GM12878 (cell line): ENCODE measurements at places on chromosomes 5 and 9. TPM values are rescaled to one million over a fixed set of nuclear protein-coding genes. Genes with fewer than 3 reads are reported as not detected.

DNA sequence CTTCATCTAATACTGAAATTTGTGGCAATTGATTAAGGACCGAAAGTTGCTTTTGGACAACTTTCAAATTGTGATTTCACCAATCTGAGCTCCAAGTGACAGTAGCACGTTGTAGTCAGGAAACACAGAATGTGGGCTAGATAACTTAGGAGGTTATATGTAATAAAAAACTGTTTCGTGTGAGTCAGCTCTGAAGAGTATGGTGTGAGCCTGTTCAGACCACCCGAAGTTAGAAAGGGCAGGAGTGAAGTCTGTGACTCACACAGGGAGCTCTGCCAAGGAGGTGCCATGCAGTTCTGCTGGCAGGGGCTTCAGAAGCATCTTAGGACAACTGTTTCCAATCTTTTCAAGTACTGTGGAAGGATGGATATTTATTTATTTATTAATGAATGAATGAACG lies 16.4 kb upstream of the ZBTB34 start:
- no peak for DNase-seq

DNA sequence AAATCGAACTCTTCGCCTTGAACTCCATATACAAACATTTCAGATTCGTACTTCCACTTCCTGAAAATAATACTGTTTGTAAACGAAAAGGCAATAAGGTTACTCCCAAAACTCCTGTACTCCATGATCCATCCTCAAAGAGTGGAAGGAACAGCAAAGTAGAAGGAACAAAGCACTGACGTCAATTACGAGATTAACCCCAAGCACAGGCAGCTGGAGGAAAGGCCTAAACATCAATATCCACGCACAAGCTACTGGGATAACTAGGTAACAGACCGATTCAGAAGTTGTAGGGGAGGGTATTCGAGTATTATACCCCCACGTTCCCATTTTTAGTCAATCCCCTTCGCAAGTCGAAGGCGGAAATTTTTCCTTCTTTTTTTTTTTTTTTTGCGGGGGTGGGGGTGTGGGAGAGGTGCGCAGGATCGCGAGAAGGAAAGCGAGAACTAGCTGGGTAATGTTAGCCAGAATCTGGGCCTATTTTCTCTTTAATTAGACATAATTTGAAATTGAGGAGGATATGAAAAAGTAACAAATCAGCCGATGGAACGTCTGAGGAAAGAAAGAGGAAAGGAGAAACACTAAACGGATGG lies 909 bp downstream of the AFF4 start:
- no peak for DNase-seq

- DNase-seq = no peak
Observed at GRCh38 chr5:169549453-169550100, 34.0 kb upstream of the SPDL1 start.

DNA sequence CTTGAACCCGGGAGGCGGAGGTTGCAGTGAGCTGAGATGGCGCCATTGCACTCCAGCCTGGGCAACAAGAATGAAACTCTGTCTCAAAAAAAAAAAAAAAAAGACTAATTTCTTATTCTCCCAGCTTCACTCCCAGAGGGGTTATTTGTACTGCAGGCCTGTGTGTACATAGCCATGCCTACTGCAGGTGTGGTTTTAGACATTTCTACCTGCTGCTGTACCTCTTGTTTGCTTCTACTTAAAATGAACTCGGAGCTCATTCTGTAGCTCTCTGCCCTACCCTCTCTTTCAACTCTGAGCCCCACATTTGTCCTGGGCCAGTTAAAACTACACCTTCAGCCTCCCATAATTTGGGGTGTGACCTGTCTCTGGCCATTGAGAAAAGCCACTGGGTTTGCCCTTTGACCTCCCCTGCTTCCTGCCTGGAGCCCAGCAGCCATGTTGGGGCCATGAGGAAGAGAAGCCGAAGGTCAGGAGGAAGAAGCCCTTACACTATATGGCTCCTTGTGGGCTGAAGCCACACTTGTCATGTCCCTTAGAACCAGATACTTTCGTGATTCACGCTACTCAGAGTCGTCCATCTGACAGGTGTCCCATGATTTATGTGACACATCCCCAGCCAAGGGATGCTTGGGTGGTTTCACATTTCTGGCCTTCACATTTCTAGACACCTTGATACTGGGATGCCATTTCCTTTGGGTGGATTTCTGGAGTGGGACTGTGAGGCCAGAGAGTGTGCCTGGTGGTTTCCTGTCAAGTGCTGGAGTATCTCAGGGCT lies 9.4 kb upstream of the CARD19 start:
- no peak for DNase-seq

The PCDHB15 gene
- not detected in 2 replicates for polyA plus RNA-seq

The CDC20B gene
- not detected in 2 replicates for polyA plus RNA-seq

DNA sequence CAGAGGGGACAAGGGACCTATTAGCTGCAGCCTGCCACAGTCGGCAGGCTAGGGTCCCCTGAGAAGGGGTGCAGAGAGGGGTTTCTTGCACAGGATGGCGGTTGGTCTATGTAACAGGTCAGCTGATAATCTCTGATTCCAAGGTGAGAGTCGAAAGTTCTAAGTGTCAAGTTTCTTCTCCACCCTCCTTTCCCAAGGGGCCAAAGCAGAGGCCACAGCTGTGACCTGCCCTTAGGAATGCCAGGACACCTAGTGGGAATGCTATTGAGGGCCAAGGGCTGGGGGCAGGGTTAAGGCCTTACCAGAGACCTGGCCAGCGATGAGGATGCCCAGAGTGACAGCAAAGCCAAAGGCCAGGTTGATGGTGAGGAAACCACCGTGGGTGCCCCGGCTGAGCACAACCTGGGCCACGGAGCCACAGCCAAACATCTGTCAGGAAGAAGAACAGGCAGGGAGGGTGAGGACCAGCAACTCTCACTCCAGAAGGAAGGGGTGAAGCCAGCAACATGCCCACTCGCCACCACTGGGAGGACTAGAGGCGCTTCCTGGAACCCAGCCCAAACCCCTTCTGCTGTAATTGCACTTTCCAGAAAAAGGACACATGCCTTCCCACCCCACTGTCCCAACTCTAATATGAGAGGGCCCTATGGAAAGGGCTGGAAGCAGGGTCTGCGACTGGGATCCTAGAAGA lies 3.8 kb downstream of the AQP3 start:
- DNase-seq = no peak

DNA sequence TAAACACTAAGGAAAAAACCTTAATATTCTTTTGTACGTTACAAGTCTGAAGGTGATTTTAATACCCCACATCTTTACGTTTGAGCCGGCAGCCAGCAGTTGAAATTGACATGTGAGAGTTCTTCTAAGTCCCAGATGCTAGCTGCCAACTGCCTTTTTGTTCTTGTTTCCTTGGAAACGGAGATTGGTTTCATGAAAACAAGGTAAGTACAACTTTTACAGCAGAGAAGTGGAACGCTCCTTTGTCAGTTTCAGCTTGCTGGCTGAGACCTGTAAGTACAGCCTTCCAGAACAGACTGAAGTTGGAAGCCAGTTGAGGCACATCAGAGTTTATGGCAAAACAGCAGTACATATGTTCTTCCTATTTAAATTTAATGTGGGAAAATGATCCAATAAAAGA lies 1018.4 kb upstream of the ARRDC3 start:
- DNase-seq = no peak

GRCh38 chr5:129853588-129853987 lies 50.7 kb upstream of the CHSY3 start:
- DNase-seq = no peak

The SLC6A18 gene
- not detected in 2 replicates for polyA plus RNA-seq

The KIF20A gene
- polyA plus RNA-seq = 56.2 and 56.7 TPM in 2 replicates

GRCh38 chr5:58410441-58410840 lies 49.4 kb downstream of the PLK2 start:
- no peak for DNase-seq

- DNase-seq = no peak
Observed at GRCh38 chr9:32161720-32162119, 222.7 kb upstream of the ACO1 start.

GRCh38 chr5:465591-466403 lies 22.8 kb downstream of the EXOC3 start:
- no peak for DNase-seq

GRCh38 chr5:180053061-180053602 lies 18.4 kb downstream of the RNF130 start:
- DNase-seq = no peak

DNA sequence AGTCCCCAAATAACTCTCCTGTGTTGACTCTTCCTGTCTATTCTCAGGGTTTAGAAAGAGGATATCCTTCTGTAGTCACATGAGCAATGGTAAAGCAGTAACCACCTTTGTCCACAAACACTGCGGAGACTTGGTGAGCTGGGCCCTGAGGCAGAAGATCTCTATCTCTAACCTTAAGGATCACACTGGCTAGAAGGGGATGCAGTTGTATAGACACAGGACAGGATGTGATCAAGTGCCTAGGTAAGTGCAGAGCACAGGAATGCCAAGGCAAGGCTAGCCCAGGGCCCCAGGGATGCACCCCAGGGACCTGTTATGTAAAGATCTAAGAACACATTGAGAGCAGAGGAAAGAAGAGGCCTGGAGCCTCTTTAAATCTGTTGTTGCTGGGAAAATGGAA lies 610.5 kb downstream of the IRX1 start:
- DNase-seq = no peak

The CLIC3 gene
- polyA plus RNA-seq = 0.31 TPM in 1 of 2 replicates, not detected in the other

DNA sequence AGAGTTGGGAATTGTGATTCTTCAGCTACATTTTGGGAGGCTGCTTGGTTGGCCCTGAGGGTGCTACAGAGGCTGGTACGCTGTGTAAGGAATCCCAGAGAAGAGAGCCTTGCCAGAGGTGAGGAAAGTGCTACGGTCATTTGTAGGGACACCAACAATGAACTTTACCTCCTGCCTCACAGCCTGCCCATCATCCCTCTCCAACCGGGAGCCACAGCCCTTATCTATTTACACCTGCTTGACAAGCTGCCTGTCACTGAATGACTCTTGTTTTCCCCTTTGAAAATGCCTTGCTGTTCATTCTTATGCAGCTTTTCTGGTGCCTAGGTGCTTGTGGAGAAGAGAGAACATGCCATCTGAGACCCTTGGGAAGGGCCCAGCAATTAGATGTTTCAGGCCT lies 110.8 kb downstream of the PCSK1 start:
- no peak for DNase-seq

- no peak for DNase-seq
Observed at GRCh38 chr5:61257421-61257820, 74.6 kb upstream of the ZSWIM6 start.

The ETF1 gene
- 110 and 111 TPM in 2 replicates for polyA plus RNA-seq

The TTLL11 gene
- polyA plus RNA-seq = 3.7 and 4.1 TPM in 2 replicates

- DNase-seq = no peak
Observed at GRCh38 chr5:139164020-139164419, 34.1 kb downstream of the SIL1 start.

The GLRA1 gene
- not detected in 2 replicates for polyA plus RNA-seq
